Glutamatergic neuron (in vitro differentiated cells): ENCODE measurements at places on chromosomes 1 and 21.

GRCh38 chr21:44617071-44617501 lies 5.2 kb downstream of the KRTAP10-8 start:
- DNase-seq = peak; percentile 49

GRCh38 chr1:67135354-67135753 lies 584 bp upstream of the C1orf141 start:
- DNase-seq = no peak

GRCh38 chr1:71882637-71883036 lies 399.7 kb downstream of the NEGR1 start:
- no peak for DNase-seq

DNA sequence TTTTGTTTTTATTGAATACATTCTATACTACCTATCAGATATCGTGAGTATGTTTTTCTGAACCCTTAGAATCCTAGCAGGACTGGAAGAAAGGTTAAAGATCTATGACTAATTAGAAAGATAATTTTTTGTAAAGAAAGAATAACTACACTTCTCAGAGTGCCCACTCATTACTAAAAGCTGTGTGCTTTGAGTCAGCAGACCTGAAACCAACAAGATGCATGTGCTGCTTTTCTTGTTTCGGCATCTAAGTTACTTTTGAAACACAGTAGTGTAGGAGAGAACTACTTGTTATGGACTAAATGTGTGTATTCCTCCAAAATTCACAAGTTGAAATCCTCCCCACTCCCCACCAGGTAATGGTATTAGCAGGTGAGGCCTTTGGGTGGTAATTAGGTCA lies 127.8 kb upstream of the ESRRG start:
- DNase-seq = no peak

- DNase-seq = no peak
Observed at GRCh38 chr1:58447042-58447441, 99.5 kb downstream of the OMA1 start.

- no peak for DNase-seq
Observed at GRCh38 chr21:25890001-25890400, 155.2 kb downstream of the GABPA start.

DNA sequence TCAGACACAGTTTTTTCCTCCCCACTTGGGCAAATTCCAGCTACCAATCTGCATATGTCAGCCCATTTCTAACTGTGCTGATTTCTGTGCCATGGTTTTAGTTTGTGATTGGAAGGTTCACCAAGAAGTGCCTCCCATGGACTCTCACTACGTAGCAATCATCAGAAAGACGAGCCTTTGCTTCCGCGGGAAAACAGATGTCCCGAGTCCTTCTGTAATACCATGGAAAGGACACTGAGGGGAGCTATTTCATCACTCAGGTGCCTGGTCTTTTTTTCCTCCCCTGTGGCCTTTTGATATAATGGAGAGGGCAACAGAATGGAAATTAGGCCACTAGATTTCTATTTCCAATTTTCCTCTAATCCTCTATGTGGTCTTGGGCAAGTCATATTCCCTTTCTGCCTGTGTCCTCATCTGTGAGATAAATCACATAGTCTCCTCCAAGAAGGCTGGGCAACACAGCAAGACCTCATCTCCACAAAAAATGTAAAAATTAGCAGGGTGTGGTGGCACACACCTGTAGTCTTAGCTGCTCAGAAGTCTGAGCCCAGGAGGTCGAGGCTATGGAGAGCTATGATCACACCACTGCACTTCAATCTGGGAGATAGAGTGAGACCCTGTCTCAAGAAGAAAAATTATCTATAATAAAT lies 24.8 kb downstream of the LEMD1 start:
- no peak for DNase-seq

DNA sequence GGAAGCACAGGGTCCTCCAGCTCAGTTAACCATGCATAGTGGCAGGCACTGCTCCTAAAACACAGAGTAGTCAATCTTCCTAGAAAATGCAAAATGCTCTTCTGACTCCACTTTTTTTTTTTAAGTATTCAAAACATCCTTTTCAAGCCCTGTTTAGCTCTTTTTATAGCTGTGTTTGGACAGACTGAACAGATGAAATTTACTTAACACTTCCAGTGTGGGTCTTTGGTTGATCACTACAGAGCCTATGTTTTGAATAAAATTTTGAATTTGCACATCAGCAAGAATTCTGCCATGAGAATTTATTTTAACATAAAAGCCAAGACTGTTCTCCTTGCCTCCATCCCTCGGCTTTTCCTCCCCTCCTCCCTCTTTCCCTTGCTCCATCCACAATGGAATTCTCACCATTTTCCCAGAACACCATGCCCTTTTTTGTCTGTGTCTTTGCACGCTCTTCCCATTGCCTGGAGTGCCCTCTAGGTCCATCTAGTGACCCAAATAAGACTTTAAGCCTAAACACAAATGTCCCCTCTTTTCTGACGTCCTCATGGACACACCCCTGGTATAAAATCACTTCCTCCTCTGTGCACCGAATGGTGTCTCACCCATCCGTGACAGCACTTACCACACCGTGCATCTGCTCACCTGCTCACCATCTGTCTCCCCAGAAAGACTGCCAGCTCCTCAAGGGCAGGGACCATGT lies 24.0 kb upstream of the CPT2 start:
- DNase-seq = peak; percentile 34

- DNase-seq = no peak
Observed at GRCh38 chr21:17949421-17949820, 130.3 kb upstream of the C21orf91 start.

GRCh38 chr1:57007948-57008347 lies 42.1 kb upstream of the C8B start:
- DNase-seq = no peak

DNA sequence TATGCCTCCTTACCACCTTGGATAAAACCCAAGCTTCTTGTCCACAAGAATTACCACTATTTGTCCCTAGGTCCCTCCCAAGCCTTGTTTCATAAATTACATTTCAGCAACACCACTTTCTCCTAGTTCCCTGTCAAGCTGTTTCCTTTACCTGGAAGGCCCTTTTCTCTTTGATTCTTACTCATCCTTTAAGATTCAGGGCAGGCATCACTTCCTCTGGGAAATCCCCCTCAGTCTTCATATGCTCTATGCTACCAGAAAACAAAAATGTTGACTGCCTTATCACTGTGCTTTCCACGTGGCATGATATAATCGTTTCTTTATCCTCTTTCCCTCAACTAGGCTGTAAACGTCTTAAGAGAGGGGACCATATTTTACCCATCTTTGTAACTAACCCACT lies 102.7 kb downstream of the LYST start:
- no peak for DNase-seq

DNA sequence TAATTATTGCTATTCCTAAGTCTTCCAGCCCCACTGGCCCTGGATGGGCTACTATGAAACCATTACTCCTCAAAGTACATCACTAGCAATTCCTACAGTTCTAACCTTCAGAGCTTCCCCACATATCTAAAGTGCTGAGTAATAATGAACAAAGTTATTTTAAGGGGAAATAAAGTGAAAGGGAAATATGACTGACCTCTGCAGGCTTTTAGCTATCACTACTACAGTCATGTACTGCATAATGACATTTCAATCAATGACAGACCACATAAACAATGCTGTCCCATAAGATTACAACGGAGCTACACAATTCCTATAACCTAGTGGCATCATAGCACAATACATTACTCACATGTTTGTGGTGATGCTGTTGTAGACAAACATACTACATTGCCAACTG lies 32.5 kb upstream of the ASPM start:
- no peak for DNase-seq

DNA sequence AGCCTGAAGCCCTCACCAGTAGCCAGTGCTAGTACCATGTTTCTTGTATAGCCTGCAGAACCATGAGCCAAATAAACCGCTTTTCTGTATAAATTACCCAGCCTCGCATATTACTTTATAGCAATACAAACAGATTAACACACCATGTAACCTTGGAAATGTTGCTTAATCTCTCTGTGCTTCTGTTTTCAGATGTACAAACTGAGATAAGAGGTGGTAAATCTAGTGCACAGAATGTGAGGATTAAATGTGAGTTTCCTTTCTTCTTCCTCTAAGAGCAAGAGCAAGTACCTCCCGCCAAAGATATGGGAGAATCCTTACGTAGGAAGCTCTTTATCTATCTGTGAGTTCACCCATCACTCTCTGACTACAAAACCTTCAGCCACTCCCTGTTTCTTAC lies 128.4 kb downstream of the HIVEP3 start:
- no peak for DNase-seq

DNA sequence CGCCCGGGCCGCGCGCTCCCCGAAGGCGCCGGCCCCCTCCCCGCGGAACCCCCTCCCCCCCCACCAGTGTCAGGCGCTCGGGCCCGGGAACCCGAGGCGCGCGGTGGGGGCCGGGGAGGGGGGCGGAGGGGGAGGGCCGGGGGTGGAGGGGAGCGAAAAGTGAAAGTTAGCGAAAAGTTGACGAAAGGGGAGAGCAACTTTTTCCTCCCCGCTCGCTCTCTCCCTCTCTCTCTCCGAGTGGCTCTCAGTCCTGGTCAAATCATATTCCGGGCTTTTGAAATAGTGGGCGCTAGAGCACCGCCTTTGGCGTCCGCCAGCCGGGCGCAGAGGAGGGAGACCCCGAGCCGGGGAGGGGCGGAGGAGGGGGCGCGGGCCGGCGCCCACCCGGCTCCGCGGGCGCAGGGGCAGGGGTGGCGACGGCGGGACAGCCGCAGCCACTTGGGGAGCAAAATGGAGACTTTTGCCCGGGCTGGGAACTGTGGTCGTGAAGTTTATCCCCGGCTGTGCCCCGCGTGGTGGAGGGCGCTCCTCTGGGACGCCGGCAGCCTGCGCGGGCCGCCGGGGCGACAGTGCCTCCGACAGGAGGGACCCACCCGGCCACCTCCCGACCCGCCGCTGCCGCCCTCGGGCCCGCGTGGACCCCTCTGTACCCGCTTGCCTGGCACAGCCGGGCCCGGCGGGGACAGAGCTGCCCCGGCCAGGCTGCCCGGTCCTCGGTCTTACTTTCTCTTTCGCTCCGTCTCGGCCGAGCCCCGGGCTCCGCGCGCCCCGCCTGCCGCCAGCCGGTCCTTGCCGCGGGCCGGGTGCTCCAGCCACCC lies 697 bp downstream of the PRDM16 start:
- DNase-seq = peak; percentile 40

- no peak for DNase-seq
Observed at GRCh38 chr1:183291802-183292514, 105.9 kb downstream of the LAMC2 start.

- no peak for DNase-seq
Observed at GRCh38 chr1:51569284-51570062, 47.4 kb upstream of the OSBPL9 start.

- DNase-seq = no peak
Observed at GRCh38 chr1:63414691-63415365, 47.4 kb downstream of the ALG6 start.

DNA sequence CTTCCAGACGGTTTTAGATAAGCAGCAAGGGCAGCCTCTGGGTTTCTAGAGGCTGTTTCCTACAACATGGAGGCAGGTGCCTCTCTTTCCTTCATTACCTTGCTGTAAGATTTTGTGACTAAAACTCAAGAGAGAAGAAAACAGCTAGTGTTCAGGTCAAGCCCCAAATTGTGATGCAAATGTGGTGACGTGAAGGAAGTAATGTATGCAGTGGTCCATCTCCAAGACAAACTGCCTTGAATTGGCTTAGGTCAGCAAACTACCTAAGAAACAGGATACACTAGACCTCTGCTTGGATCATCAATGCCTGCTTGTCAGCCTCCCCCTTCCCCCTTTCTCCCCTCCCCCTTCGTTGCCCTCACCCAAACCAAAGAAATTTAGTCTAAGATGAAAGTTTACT lies 28.9 kb upstream of the RIPK4 start:
- DNase-seq = no peak

- peak; percentile 71 for DNase-seq
Observed at GRCh38 chr1:214464445-214465287, 86.7 kb downstream of the PTPN14 start.

DNA sequence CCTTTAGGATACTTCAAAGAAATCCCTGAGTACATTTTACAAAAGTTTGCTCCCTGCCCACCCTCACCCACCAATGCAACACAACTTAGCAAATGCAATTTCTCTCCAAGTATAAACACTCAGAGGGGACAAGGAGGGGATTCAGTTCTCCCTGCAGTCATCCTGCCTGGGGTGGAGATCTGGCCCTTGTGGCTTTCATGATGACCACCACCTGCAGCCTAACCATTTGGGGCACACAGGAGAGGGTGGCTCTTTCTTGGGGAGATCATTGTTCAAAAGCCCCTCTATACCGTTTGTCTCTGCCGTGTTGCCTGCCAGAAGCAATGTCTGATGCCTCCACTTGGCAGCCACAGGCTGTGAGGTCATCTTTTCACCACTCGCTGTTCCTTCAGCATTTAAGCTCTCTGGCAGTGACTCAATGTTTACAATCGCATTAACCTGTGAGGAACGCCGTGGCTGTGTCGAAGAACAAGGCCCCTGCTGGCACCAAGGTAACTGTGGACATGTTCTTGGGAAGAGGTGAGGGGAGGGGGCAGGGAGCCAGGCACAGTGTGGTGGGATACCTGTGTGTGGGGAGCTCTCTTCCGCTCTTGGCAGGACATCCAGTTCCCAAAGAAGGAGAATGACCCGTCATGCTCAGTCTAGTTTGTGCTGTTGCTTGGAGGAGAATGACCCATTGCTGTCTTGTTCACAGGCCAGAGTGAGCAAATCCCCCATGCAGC lies 103.9 kb upstream of the DUSP10 start:
- DNase-seq = no peak

GRCh38 chr1:150514913-150515327 lies 632 bp upstream of the FALEC start:
- DNase-seq = no peak

GRCh38 chr1:23646541-23646940 lies 45.1 kb upstream of the RPL11 start:
- no peak for DNase-seq

DNA sequence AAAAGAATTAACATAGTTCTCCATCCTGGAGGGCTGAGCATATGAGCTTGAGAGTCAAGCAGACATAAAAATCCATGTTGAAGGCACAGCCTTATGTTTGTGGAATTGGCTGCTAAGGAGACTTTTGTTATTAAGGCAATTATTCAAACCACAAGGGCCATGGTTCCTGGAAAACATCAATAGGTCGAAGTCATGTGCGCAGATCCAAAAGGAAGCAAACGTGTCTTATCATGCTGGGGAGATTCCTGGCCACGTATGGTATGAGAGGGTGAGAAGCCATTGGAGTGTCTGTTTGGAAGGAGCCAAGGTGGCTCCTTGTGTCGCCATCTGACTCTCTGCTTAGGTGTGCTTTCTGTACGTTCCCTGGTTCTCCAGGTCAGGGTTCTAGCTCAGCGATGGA lies 61.8 kb upstream of the COA6 start:
- no peak for DNase-seq

- DNase-seq = peak; percentile 17
Observed at GRCh38 chr21:45516071-45516670, 26.1 kb downstream of the SLC19A1 start.

DNA sequence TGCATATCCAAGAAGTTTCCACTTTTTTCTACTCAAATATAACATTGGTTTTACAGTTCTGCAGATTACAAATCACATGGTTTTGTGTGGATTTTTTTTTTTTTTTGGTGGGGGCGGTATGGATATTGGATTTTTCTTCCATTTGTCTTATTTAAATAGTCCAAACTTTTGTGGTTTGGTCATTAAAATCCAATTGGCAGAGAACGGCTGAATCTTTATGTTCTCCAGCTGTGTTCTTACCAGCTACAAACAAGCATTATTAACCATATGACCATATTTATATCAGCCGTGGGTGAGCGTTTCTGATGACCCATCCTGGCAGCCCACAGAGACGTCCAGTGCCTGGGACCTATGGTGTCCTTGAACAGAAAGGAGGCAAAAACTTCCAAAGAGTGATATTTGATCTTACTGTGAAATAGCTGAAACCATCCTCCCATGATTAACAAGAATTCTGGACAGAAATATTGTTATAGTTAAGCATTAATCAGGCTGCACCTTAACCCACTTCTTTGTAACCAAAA lies 200.4 kb downstream of the LYPLAL1 start:
- no peak for DNase-seq

GRCh38 chr1:45516465-45516864 lies 5.2 kb downstream of the PRDX1 start:
- DNase-seq = no peak
